ENCODE measurements at places on chromosomes 4 and X.

DNA sequence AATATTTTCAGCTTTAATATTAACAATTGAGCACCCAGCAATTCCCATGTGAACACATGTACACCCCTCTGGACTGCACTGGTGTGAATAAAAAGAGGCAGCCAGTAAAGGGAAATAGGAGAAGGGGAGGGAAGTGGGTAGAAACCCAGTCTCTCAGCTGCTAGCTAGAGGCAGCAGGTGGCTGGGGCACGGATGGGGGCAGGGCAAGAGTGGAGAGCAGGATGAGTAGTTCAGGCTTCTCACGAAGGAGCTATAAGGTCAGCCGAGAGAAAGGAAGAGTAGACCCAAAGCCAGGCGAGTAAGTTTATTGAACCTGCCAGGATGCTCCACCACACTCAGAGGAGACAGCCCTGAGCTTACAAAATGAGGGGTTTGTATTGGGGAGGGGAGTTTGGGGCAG is 184.8 kb upstream of the MTMR8 start:
- DNase-seq = no peak

DNA sequence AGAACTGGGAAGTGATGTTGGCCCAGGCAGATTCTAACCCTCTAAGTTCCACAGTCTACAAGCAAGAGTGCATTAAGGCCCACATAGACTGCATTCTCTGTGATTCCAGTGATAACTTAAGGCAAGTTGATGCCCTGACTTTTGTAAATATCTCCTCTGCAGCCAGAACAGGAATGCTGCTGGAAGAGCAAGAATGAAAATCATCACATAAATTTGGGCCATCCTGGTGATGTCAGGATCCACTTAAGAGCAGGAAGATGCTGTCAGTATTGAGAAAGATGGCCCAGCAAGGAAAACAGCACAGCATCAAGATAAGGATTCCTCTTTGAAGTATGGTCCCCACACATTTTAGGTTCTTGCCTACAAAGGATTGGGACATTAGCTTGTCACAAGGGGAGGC is 52.4 kb downstream of the TMPRSS11F start:
- no peak for DNase-seq

GRCh38 chr4:168836490-168836889 is 173.6 kb downstream of the CBR4 start:
- DNase-seq = no peak

DNA sequence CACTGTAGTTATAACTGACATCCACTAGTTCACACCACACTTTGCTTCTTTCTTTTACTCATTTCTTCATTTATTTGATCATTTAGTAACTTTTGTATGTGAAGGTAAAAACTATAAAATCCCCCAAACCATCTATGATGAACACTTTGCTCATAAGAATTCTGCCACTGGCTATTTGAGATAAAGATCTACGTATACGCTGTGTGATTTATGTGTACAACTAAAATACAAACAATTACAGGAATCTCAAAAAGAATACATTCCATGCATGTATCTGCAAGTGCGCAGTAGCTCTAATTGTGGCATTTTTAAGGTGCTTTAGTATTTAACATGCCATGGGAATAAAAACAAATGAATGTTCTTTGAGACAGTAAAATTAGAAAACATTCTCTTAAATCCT is 156.9 kb upstream of the NAP1L5 start:
- DNase-seq = no peak

GRCh38 chrX:150372280-150372679 is 9.2 kb downstream of the MAMLD1 start:
- no peak for DNase-seq

DNA sequence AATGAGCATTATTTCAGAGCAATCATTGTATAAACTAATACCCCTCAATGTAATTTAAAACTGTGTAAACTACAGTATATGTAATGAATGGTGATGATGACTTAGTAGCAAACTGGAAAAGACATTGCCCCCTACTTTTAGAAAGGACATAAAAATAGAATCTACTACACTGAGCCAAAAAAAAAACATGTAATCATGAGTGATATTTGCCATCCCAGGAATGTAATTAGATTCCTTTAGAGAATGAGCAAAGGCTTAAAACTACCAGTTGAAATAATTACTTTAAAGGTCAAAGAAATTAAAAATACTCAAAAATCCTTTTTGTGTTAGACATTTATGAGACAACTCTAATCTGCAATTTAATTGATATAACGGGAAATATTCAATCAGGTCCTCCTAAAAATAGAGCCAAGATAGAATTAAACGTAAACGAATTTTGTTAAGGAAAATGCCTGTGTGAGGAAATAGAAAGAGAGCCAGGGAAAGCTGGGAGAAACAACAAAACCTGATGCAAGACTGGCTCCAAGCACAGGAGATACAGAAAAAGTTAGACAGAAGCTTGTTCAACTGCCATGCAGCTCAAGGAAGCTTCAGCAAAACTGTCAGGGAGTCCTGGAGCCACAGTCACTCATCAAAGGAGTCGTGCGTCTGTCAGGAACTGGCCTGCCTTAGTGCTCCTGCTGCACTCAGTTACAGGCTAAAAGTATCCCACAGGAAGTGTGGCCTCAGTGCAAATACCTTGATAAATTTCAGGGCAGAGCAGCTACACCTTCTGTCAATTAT is 655.7 kb upstream of the INTU start:
- no peak for DNase-seq

DNA sequence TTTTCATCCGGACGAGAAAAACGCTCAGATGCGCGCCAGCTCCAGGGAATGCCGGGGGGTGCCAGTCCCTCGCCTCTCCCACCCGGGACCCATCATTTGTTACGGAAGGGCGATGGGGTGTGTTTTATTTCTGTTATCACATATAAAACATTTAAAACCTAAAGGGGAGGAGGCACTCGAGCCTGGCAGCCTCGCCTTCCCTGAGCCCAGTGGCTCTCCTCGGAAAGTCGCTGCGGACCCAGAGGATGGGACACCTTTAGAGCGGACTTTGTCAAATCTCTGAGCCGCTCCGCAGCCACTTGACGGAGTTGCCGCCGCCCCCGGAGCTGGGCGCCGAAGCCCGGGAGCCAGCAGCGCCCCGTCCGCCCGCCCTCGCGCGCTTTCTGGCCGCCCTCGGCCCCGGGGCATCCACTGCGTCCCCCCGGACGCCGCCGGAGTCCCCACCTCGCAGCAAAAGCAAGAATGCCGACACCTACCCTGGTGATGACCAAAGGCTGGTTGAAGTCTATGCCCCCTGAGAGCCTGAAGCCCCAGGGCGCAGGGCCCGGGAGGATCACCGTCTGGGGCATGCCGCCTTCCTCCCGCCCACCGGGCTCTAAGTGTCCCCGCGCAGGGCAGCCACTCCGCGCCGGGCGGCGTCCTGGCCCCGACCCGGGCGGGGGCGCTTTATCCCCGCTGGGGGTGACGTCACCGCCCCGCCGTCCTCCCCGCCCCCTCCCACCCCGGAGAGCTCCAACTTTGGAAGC is at the start of gene PDLIM3:
TSS of gene PDLIM3 (minus strand) at position 642 of the 746 bp plus-strand sequence. CDS start at position 569, 73 bp downstream.
- peak; percentile 55 for DNase-seq

DNA sequence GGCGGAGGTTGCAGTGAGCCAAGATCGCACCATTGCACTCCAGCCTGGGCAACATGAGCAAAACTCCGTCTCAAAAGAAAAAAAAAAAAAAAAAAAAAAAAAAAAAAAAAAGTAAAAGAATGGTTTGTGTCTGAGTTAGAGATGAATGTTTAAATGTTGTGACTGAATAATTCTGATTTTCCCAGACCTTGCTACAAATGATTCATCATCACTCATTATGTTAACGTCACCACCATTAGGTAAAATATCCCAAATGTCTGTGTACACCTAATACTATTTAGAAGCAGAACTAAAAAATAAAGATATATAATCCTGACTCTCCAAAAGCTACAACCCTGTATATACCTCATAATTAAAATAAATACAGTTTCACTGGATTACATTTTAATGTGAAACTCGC is 70.8 kb downstream of the HHIP start:
- no peak for DNase-seq

GRCh38 chr4:2365054-2365912 is 53.2 kb downstream of the ZFYVE28 start:
- DNase-seq = no peak

DNA sequence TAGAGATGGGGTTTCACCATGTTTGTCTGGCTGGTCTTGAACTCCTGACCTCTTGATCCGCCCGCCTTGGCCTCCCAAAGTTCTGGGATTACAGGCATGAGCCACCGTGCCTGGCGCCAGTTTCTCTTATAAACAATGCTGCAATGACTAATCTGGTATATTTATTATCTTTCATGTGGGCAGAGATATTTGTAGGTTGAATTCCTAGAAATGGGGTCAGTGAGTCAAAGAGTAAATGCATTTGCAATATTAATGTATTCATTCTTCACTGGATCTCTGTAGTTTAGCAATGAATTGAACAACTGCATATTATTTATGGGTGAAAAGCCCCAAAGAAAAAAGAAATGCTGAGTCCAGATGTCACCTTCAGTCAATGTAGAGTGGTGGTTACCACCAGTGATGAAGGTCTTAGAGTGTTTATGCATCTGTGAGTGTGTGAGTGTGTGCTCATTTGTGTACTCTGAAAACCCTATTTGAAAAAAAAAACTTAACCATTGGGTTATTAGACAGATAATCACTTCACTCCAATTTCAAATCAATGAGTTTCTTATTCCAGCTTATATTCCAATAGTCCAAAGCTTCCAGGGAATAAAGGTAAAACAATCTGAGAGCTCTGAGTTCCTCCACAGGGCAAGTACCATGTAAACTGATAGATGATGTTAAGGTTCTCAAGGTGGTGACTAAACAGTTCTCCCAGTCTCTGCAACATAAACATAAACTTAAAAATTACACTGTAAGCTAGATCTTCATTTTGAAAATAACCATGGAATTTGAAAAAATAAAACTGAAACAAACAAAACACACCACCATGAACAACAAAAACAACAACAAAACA is 22.6 kb upstream of the CD38 start:
- DNase-seq = no peak

DNA sequence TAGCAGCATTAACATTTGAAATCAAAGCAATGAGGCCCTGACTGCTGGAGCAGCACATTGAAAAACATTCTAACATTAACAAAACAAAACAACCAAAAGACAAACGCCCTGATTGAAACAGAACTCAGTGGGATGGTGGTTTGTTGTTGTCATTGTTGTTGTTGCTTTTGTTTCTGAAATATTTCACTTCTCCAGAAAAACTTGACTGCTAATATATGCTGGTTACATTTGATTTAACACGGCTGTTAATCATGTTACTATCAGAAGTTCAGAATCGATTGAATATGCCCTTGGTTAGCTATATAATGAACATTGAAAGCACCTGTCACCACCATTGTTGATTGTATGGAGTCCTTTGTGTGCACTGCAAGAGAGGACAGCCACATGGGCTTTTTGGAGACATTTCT is 790.4 kb upstream of the GALNTL6 start:
- DNase-seq = no peak

DNA sequence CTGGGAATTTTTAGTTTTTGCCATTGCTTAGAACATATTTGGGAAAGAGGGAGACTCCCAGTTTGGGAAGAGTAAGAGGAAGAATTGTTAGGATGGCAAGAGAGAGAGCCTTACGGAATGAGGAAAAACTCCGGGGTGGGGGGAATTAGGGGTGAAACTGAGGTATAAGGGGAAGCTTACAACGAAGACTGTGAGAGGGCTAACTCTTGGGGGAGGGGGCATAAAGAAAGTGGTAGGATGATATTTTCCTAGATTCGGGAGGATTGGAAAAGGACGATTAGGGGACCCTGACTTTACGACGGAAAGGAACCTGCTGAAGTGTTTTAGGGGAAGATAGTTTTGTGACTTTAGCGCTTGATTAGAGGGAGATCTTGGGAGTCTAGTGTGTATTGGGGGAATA is 86.2 kb upstream of the HPRT1 start:
- no peak for DNase-seq

GRCh38 chr4:157170321-157170720 is 50.2 kb upstream of the GRIA2 start:
- no peak for DNase-seq

GRCh38 chr4:40662962-40663604 is 33.4 kb upstream of the RBM47 start:
- DNase-seq = no peak

- no peak for DNase-seq
Measured at GRCh38 chr4:10753336-10753735, 68.8 kb upstream of the CLNK start.

DNA sequence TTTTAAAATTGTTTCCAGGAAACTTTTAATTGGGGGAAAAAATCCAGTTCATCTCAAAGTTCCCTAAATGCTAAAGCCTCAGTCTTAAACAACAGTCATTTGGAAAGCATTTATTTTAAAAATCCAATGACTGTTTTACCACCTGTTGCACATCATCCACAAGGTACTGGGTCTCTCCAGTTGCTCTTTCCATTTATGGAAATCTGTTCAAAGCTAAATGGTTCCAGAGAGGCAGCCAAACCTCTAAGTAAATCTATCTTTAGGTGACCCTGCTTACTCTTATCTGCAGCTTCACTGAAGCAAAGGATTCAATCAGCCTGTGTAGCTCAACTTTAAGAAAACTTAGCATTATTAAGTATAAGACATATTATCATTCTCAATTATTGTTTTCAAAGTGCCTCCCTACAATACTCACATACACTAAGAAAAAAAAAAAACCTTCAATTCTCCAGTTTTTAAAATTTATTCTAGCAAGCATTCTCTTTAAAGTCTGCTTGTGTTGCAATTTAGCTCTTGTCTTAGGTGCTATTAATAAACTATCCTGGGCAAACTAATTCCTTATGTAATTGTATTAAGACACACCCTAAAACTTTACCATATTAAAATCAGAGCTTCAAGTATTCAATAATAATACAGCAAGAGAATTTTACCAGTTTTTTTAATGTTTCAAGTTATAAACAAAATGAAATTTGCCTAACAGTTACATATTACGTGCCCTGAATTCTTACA is 60.6 kb downstream of the NOCT start:
- no peak for DNase-seq

- no peak for DNase-seq
Measured at GRCh38 chr4:8394806-8395205, 45.7 kb downstream of the ACOX3 start.

- no peak for DNase-seq
Measured at GRCh38 chrX:12304261-12304660, 166.0 kb downstream of the FRMPD4 start.

- DNase-seq = no peak
Measured at GRCh38 chr4:158581161-158581560, 59.5 kb downstream of the RXFP1 start.

GRCh38 chr4:165970703-165971420 is 97.8 kb downstream of the TLL1 start:
- DNase-seq = no peak

DNA sequence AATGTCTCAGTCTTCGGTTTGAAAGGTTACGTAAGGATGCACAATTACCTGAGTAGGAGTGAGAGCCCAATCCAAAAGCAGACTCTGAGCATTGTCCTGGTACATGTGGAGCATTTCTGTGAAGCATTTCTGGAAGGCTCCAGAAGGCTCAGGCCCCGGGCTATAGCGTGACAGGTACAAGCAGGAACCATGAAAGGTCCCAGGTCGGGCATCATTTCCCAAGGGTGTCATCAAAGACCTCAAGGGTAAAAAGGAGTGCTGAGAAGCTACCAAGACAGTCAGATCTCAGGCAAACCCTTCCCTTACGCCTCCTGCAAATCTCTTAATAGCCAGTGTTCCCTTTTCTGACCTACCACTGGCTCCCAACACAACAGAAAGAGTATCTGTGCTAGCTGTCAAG is 30.8 kb downstream of the GPC4 start:
- DNase-seq = no peak

Measured in progenitor cell of endocrine pancreas (in vitro differentiated cells).